Fibroblast of lung (primary cell): ENCODE measurements at places on chromosomes 6 and 20. TPM values are rescaled to one million over a fixed set of nuclear protein-coding genes. Genes with fewer than 3 reads are reported as not detected.

ATP9A gene
- total RNA-seq = 53.7 and 96.3 TPM in 2 replicates

EYA2 gene
- 1.3 and 1.7 TPM in 2 replicates for total RNA-seq

GSTA4 gene
- 44.9 and 54.0 TPM in 2 replicates for total RNA-seq

MCM9 gene
- total RNA-seq = 9.6 and 12.3 TPM in 2 replicates

NHSL1 gene
- 10.0 and 10.6 TPM in 2 replicates for total RNA-seq

ZSCAN16 gene
- total RNA-seq = 5.9 and 6.6 TPM in 2 replicates

GLP1R gene
- not detected in 2 replicates for total RNA-seq
